ENCODE measurements at places on chromosomes 6 and 20.

GRCh38 chr20:36274181-36274841 lies 31.8 kb upstream of the DLGAP4 start:
- no peak for DNase-seq

DNA sequence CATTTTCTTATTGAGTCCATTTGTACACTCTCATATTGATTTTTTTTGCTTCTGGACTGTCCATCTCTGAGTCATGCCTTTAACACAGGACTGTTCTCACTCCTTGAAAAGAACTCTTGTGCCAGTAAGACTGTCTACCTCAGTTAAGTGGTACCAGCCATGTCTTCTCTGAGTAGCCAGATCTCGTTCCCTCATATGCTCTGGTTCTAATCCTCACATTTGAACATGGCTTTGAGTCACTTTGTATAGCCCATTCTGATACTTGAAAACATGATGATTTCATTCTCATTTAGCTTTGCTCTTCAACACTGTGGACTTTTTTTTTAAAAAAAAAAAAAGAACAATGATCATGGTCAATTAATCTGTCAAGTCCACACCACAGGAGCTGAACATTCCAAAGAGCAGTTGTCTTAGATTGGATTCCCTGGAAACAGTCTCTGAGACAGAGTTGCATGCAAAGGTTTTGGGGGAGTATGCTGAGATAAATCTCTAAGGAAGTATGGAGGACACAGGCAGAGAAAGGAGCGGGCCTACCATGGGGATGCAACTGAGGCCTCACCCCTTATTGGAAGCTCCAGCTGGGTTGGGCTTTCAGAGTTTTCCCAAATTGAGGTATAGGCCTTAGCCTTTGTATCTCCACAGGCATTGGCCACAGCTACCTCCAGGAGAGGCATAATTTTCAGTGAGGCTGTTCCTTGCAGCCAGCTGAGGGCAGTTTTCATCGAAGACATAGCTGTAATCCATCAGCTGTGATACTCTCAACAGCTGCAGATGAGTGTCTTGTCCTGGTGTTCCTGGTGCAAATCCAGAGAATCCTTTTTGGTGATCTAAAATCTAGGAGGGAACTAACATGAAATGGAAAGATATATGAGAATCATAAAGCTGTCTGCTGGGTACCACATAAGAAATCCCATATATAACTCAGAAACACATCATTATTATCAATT lies 6.0 kb upstream of the PTCHD4 start:
- no peak for DNase-seq

DNA sequence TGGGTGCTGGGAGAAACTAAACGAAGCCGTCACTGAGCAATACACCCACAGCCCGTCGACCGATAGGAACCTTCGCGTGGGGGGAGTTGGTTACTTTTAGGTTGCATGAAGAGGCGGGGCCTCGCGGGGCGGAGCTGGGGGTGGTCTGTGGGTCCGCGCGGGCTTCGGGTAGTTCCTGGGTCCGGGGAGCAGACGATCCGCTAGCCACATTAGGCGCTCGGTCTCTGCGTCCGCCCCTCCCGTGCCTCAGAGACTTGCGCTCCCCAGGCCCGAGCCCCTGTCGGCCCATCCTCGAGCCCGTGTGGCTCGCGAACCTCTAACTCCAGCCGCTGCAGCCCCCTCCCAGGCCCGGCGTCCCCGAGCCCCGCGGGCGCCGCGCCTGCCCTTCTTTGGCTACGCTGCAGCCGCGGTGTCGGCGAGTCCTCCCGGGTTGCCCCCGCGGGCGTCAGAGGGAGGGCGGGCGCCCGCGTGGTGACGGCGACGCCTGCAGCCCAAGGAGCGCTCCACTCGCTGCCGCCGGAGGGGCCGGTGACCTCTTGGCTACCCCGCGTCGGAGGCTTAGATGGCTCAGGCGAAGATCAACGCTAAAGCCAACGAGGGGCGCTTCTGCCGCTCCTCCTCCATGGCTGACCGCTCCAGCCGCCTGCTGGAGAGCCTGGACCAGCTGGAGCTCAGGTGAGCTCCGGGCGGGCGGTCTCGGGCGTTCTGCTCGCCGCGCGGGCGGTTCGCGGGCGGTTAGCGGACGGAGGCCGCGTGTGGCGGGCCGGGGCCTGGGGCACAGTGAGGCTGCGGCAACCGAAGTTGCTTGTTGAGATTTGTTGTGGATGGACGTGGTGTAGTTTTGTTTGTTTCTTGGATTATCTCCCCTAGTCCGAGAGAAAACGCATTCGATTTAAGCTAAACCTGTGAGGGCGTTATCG lies at the start of gene BAG2:
Gene BAG2 (plus strand): TSS at position 191 of the 920 bp plus-strand sequence. CDS start 372 bp downstream, at position 563.
- peak; percentile 92 for DNase-seq

DNA sequence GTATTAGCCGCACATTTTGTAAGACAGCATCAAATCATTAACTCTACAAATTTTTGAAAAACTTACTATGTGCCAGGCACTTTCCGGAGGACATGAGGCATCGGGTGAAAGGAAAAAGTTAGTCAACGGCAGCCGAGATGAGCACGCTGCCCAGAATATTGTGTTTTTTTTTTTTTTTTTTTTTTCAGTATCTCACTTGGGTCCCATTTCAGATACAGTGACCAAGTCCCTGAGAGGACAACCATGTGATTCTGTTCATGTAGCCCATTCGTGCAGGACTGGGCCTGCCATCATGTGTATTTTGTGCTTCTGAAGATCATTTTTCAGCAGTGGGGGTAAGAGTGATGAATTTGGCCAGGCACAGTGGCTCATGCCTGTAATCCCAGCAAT lies 1.3 kb downstream of the SLA2 start:
- DNase-seq = no peak

DNA sequence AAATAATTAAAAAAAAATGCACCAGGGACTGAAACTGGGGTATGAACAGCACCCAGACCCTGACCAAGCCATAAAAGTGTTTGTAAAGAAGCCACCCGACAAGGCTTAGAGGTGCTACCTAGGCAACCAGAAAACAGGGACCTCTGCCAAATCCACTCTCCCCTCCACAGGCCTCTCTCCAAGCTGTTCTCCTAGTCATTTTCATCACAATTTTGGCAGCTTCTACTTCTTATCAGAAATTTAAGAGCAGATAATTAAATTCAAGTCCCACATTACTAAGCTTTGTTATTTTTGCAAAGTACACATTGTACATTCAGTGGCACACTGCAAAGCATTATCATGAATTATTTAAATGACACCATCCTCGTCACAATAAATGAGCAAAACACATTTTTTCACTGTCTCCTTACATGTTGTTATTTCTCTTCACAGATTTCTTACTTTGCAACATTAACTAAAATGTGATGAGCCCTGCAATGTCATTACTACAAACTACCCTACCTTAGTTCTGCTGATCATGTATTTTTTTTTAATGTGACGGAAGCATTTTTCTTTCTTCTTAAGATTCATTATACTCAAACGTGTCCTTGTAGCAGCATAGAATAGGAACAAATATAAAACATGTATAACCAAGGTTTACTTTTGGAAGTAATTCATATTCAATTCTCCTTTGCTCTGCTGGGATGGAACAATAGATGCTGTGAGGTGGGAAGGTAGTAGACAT lies 38.1 kb downstream of the ECT2L start:
- no peak for DNase-seq

DNA sequence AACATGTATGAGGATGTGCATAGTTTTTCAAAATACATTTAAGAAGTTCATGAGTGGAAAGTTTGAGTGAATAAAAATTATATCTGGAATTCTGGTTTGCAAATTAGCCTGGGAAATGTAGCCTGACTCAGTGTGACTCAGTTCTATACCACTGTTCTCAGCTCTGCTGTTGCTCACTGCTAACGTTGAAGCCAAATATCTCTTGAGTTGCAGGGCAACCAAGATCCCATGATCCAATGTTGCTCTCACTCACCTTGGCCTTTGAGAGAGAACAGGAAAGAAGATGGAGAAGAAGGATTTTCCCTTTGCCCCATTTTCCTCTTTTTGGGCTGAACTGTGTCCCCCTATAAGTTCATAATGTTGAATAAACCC lies 28.9 kb downstream of the PSMB9 start:
- peak; percentile 72 for DNase-seq

DNA sequence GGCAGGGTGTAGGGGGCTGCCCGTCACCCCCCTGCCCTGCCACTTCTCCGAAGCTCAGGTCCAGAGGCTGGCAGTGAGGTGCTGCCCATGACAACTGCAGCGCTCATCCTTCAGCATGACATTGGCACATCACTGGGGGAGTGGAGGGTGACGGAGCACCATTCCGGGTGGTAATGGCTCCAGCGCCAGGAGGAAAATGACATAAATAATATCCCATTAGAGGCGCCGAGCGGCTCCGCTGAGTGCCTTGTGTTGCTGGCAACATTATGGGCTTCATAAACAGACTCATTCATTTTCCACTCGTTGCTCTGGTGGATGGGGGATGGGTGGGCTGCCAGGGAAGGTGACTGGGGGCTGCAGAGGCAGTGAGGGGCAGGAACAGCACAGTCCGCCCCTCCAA lies 56.9 kb upstream of the CTNNBL1 start:
- no peak for DNase-seq

DNA sequence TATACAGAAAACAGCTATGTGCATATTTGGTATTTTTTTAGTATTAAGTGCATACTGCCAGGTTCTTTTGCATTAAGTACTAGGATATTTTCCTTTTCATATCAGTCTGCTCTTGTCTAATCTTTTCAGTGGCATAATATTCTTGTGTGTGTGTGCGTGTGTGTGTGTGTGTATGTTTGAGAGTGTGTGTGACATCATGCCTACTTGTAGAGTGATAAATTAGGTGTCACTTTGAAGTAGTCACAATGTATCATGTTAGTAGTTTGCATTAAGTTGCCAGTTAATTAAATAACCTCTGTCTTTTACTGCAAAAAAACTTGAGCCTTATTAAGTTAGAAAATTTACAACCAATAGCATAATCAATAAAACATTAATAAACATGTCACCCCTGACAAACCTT lies 65.3 kb downstream of the CD83 start:
- no peak for DNase-seq

DNA sequence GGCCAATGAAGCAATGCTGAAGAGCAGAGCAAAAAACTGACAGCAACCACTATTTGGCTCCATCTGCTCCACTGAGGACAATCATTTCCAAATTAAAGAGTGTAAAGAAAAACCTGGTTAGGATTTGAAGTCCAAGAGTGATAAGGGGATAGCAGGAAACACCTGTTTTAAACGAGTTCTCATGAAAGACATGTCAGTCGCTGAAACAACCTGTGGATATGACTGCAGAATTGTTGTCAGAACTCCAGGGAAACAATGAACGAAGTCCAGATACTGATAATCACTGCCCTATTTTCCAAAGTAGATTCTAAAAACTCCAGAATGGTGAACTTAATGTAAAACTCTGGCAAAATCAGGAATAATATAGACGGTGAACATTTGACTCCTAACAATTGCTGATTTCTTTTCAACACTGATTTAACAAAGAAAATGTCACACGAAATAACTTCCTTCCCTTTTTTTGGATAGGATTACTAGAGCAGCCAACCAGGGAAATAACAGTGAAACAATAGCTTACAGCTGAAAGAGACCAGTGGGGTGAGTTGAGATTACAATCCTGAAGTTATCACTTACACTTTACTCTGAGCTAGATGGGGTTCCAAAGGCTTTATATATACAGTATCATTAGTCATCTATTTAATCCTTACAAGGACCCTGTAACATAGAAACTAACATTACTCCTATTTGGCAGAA lies 83.7 kb downstream of the ELOVL5 start:
- DNase-seq = no peak

DNA sequence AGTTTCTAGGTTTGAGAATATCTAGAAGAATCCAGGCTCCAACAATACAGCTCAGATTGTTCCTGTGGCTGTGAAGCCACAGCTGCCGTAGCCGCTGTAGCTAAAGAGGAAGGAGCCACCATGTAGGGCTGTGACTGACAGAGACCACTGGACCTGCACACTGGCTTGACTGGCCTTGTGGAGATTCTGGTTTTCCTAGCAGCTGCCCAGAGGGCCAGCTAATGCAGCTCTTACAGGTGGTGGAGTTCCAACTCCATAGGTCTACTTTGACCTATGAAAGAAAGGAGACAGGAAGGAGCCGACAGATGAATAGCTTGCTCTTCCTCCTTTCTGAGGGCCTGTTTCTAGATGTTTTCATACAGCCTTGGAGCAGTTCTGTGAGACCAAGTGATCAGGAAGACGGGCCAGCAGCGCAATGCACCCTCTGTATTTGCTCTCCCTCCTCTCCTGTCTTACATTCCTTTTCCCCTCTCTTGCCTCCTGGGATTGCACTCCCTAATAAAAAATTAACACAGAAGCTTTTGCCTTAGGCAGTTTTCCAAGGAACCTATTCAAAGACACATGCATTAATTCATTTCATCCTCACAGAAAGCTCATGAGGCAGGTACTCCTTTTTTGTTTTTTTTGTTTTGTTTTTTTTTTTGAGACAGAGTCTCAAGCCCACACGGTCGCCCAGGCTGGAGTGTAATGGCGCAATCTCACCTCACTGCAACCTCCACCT lies 51.8 kb upstream of the MYB start:
- DNase-seq = no peak

- no peak for DNase-seq
Observed at GRCh38 chr20:17871886-17872285, 96.7 kb downstream of the SNX5 start.

- DNase-seq = no peak
Observed at GRCh38 chr6:169291148-169291547, 37.5 kb upstream of the THBS2 start.

GRCh38 chr20:44211177-44212039 lies 837 bp upstream of the OSER1 start:
- DNase-seq = peak; percentile 11

GRCh38 chr6:143545976-143546547 lies 34.5 kb upstream of the FUCA2 start:
- DNase-seq = no peak

DNA sequence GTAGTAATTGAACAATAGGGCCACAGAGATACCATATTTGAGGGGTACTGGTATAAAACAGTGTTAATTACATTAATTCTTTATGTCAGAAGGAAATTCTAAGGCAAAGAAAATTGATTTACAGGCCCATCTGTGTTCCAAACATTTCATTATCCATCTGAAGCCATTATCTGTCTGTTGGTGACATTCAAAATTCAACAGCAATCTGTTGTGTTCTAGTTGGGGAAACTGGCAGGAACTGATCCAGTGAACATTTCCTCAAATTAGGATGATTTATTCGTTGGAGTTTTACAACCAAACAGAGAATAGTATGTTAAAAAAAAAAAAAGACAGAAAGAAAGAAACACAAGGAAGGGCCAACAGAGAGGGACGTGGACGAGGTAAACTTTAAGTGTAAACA lies 30.1 kb downstream of the HEBP2 start:
- no peak for DNase-seq

GRCh38 chr6:107957308-107957908 lies 600 bp downstream of the SEC63 start:
- DNase-seq = peak; percentile 64

DNA sequence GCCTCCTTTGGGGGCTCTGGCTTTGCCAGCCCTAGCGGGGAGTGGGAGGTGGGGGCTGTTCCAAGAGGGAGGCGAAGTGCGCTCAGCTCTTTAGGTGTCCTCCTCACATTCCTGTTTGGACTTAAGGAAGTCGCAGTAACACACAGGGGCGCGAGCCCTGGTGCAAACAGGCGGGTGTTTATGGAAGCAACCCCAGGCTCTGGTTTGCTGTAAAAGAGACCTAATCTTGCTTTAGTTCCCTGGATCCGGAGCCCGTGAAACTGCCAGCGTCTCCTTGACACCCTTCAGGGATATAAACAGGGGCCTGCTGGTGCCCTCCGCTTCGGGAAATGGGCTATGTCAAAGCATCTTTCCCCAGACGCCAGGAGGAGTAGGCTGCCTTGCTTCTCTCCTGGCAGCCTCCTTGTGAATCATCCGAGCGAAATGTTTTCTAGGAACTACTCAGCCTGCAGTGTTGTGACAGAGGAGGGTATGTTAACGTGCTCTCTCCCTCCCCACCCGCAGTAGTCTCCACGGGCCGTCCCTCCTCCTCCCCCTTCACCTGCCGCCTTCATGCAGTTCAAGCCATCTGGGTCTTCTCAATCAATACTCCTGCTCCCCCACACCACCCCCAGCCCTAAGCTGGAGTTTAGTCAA lies 168.0 kb upstream of the LRFN2 start:
- peak; percentile 32 for DNase-seq

All from brain microvascular endothelial cell (primary cell).